ENCODE measurements at places on chromosomes 12 and 14.

DNA sequence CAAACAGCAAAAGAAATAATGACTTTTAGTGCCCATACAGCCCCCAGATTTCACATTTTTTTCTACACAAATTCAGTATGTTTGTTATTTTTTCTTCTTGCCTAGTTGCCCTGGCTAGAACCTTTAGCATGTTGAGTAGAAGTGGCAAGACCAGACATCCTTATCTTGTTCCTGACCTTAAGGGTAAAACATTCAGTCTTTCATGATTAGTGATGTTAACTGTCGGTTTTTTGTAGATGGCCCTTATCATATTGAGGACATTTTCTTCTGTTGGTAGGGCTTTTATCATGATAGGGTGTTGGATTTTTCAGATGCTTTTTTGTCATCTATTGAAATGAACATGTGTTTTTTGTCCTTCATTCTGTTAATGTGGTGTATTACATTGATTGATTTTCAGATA is 17.1 kb downstream of the IRAK3 start:
- DNase-seq, result no peak

DNA sequence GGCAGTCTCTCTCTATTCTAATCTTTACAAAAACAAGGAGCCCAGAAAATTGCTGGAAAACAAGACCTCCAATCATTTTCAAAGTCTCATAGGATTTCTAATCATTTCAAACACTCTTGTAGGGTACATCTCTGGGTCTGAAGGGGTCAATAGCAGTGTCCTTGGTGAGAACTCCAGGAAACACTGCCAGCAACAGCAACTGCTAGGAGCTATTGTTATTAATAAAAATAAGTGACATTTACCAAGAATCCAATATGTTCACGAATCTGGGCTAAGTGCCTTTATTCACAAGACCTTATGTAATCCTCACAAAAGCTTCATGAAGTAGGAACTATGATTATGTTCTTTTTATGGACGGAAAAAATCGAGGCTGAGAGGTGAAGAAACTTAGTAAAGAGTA is 72.8 kb downstream of the TTC7B start:
- DNase-seq, result no peak

GRCh38 chr12:110699591-110700445 is 10.9 kb upstream of the HVCN1 start:
- DNase-seq, result no peak

DNA sequence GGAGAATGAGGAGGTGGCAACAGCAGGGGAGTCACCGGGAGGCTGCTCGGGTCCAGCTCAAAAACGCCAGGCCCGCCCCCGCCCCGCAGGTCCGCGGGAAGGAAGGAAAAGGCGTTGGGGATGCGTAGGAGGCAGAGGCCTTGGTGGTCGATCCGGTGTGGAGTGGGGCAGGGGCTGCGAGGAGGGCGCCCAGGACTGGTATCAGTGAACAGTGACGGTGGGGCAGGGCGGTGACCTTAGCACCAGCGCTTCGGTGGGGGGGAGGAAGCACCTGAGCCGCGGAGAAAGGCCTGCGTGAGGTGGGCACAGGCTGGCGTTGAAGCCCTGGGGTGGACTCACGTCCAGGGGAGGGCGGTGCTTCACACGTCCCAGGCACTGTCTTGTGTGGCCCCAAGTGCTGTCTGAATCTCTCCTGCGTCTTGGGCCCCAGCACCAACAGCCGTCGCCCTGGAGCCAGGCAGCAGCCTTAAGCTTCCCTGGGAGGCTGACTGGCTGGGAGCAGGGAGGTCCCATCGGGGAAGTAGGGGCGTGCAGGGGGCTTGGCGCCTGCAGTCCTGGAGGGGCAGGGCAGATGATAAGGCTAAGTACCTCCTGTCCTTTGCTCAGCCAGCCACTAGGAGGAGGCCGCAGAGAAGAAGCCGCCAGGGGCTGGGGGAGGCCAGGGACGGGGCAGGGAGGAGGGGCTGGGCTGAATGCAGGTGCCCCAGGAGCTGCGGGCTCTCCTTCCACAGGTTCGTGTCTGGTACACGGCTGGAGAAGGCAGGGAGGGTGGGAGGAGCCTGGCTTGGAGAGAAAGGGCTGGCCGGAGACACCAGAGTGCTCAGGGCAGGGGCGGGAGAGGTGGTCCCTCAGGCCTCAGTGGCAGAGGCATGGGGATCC is 26.5 kb downstream of the ZBTB42 start:
- DNase-seq, result peak; percentile 36

DNA sequence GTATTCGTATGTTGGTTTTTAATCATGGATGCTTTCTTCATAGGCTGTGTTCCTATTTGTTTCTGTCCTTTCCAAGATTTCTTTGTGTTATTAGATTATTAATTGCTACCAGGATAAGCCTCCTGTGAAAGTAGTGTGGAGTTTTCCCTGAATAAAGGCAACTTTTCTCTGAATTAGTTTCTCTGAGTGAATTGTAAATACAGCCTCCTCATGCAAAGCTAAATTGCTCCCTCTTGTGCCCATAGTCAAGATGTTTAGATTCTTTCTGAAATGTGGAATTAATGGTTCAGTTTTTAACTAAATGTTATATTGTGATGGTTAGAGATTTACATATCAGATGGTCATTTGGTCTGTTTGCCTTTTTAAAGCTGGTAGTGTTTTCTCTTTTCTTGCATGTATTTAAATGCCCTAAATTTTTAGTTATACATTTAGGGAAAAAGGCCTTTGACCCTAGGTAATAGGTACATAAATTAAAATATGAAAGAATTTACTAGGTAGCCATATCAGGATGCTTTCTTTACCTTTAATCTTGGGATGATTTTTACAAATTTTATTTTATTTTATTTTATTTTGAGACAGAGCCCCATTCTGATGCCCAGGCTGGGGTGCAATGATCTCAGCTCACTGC is 8.9 kb downstream of the APAF1 start:
- DNase-seq, result peak; percentile 73

DNA sequence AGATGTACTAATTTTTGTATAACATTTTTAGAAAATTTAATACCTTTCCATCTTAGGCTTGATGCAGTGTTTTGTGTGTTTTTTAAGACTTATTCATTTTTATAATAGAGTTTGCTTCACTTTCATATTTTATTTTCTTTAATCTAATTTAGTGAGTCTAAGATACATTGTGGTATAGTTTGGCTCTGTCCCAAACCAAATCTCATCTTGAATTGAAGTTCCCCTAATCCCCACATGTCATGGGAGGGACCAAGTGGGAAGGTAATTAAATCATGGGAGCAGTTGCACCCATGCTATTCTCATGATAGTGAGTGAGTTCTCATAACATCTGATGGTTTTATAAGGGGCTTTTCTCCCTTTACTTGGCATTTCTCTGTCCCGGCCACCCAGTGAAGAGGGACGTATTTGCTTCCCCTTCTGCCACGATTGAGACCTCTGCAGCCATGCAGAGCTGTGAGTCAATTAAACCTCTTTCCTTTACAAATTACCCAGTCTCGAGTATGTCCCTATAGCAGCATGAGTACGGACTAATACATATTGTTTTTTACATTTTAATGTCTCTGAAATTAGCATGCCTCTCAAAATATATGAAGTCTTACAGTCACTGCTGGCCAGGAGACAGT is 34.9 kb downstream of the GABARAPL1 start:
- DNase-seq, result no peak

DNA sequence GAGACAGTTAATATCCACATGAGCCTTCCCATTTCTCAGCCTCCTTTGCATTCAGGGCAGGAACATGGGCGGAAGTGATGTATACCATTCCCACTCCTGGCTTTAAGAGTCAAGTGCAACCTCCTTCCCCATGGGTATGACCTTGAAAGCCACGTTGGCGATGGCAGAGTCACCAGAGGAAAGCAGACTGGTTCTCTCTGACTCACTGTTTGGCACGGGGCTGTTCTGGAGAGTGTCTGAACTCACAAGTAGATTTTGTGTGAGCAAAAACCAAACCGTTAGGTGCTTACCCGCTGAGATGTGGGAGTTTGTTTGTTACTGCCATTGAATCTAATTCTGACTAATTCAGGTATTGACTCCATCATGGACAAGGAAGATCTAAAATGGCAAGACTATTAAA is 36.7 kb upstream of the PZP start:
- DNase-seq, result no peak

GRCh38 chr12:106819991-106820390 is 45.5 kb downstream of the RIC8B start:
- DNase-seq, result no peak

- DNase-seq, result peak; percentile 75
Measured at GRCh38 chr12:46546634-46547273, 174.2 kb upstream of the SLC38A2 start.

GRCh38 chr14:79337761-79338160 is 873.5 kb downstream of the DIO2 start:
- no peak for DNase-seq

GRCh38 chr12:6735448-6736191 is 11.8 kb downstream of the COPS7A start:
- DNase-seq, result peak; percentile 63
